ENCODE measurements at places on chromosomes 6 and 20.
A peak's percentile ranks its signal among the peaks of the same experiment; 100 is the strongest.

DNA sequence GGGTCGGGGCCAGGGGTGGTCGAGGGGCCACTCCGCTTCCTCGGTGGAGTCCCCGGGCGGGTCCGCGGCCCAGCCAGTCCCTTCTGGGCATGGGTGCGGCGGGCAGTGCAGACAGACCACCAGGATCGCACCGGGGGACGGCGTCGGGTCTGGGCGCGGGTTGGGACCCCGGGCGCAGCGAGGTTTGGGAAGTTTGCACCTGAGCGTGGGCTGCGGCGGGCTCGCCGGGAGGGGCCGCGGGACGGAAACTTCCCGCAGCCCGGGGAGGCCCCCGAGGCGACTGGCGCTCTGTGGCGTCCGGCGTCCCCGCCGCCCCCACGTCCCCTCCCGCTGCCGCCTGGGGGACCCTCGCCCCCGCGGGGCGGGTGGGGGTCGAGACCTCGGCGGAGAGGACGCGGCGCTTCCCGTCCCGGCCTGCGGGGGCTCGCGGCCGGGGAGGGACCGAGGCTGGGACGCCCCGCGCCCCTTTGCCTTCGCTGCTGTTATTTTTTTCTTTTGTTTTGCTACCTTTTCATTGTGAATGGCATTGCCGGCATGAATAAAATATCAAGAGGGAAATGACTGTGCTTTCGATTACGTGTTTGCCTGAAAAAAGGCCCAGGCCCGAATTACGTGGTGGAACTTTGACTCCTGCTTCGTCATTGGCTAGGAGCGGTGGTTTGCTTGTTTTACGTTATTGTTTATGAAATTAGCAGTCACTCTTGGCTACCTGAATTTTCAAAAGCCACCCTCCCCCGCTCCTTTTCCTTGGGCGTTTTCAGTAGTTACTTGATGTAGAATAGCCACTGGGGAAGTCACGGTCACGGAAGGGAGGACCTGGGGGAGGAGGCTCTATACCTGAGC lies 703 bp downstream of the SNX9 start:
- peak; percentile 84 for DNase-seq

DNA sequence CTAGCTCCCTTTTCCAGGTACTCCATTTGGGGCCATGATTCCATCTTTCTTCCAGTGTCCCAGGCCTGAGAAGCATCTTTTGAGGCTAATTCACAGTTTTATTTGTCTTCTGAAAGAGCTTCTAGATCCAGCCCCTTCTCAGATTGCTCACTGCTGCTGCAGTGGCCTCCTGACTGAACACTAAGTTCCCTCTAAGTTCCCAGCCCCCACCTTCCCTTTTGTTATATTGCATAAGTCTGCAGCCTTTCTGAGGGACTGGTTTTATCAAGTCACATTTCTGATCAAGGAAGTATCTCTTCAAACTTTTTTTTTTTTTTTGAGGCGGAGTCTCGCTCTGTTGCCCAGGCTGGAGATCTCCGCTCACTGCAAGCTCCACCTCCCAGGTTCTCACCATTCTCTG lies 10.7 kb downstream of the MAPRE1 start:
- DNase-seq, result peak; percentile 74

GRCh38 chr6:33414592-33415271 lies 3.2 kb downstream of the CUTA start:
- no peak for DNase-seq

DNA sequence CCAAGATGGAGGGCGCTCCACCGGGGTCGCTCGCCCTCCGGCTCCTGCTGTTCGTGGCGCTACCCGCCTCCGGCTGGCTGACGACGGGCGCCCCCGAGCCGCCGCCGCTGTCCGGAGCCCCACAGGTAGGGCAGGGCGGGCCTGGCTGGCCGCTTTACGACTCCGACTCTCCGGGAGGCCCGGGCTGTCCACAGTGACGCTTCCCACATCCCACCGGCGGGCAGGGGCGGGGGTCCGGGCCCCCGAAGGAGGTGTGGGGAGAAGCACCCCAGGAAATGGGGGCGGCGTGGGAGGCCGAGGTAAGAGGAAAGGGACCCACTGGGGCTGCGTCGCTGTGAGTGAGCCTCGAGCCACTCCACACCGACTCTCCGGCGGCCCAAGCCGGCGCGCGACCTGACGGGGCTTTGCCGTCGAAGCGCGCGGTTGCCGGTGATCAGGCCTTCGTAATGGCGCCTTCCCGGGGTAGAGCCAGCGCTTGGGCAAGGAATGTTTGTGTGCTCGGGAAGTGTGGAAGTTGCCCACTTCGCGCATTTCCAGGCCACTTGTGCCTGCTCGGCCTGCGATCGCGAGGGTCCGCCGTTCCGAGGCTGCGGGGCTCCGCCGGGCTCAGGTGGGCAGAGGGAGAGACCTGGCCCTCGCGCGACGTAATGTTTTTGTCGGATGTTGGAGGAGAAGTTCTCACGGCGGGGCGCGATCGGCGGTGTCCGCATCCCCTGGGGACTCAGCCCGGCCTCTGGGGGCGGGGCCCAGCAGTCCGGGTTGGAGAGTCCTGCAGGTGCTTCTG lies 427 bp downstream of the GINM1 start:
- peak; percentile 36 for DNase-seq

- DNase-seq, result no peak
These were observed 110.9 kb downstream of the GMDS start for GRCh38 chr6:2134554-2134953.

DNA sequence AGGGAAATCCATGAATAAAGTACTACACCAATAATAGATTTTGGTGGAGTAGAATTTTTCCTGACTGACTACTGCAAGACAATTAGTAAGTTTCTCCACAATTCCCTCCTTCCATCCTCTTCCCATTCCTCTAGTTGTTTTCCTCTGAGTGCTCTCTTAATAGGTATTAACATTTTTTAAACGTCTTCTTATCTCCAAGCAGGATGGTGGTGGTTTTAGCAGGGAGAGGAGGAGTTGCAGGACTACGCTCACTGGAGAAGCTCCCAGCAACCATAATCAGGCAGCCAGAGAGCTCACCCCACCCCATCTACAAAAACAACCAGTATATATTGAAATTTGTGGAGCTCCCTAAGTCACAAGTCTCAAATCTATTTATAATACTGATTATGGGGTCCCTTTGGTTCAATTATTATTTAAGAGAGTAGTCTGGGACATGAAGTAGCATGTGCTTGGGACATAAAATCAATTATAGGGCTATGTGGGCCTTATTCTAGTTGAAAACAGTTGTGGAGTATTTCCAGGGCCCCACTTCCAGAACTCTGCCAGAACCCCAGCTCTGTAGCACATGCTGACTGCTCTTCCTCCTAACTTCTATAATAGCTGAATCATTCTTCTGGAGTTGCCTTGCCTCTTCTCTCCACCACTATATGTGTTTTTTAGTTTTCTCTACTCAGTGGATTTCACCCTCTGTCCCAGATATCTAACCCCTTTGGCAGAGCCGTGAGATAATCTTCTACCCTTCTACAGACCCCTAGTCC lies 49.8 kb downstream of the MYB start:
- peak; percentile 12 for DNase-seq

- no peak for DNase-seq
These were observed 159.2 kb downstream of the RPS12 start for GRCh38 chr6:132973514-132973993.

DNA sequence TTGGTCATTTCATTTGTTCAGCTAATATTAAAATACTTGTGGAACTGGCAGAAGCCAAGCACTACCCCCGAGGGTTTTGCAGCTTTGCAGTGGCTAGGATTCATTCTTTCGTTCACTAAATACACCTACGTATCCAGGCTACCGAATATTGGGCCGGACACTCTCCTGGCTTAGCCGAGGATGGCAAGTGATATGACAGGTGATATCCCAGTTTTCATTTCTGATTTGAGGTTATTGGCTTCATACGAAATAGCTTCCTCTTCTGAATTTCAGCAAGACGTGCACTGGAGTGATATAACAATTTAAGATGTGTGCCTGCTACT lies 536 bp upstream of the MTFR2 start:
- DNase-seq, result no peak

DNA sequence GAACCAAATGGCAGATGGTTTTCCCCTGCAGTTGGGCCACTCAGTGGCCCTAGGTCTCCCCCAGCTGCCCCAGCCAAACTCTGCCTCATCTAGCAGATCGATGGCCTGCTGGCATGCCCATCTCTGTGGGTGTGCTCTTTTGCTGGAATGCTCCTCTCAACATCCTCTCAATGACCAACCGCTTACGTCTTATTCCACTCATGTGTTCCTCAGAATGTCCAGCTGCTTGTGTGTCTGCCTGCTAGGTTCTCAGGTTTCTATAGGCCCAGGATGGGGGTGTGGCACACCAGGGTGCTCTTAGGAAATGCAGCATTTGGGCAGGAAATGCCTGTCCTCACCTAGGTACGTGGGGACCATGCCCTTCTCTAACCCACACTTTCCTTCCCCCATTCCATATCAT lies 509.9 kb upstream of the SYNCRIP start:
- no peak for DNase-seq

GRCh38 chr6:13846841-13847240 lies 32.5 kb upstream of the MCUR1 start:
- DNase-seq, result no peak

- no peak for DNase-seq
These were observed 13.1 kb downstream of the C6orf132 start for GRCh38 chr6:42129360-42129676.

GRCh38 chr6:163570579-163571231 lies 156.2 kb downstream of the QKI start:
- DNase-seq, result no peak

DNA sequence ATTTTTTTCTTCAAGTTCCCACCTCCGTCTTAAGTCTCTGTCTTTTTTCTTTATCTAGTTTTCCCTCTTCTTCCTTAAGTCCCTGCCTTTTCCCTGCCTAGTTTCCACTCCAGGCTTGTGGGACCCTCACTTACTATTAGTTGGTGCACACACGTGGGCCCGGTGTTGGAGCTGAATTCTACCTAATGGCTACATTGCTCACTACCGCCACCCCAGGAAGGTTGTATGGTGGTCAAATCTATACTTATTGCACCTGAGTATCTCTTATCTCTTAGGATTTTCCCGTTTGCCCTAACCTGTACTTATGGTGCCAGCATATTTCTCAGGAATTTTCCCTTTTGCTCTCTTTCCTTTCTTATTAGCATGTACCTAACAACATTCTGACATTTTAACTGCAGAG lies 692.8 kb downstream of the EPM2A start:
- DNase-seq, result no peak

DNA sequence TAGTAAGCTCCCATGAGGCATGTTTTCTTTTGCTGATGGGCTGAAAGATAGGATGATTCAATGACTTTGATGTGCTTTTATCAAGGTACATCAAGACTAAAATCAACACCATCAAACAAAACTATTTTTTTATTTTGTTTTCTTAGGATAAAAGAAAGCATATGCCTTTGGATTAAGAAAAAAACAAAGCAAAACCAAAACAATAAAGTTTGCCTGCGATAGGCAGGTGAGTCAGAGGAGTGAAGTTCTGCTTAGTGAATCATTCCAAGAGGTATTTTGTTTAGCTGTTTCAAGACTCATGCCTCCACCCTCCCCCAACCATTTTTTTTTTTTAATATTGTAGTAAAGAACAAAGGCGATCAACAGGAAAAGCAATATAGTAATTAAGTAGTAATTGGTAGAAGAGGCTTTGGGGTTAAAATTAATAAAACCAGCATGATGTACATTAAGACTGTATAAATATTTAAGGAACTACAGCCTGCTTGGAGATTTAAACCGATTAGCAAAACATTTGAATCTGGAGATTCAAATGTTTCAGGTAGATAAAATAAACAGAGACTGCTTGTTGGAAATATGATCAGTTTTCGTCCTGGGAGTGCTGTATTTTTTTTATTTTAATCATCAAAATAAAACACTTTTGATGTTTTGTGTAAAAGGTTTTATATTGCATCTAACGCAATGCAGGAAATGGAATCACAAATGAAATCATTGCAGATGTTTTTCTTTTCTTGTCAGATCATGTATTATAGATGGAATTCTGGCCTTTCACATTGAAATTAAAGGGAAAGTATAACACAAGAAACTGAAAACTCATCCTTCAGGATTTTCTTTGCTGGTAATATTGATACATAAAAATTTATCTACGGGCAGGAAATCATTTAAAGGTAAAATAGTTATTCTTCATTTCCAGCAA lies 482.3 kb upstream of the MANEA start:
- DNase-seq, result peak; percentile 50

- no peak for DNase-seq
These were observed 483.8 kb upstream of the JARID2 start for GRCh38 chr6:14762077-14762476.

DNA sequence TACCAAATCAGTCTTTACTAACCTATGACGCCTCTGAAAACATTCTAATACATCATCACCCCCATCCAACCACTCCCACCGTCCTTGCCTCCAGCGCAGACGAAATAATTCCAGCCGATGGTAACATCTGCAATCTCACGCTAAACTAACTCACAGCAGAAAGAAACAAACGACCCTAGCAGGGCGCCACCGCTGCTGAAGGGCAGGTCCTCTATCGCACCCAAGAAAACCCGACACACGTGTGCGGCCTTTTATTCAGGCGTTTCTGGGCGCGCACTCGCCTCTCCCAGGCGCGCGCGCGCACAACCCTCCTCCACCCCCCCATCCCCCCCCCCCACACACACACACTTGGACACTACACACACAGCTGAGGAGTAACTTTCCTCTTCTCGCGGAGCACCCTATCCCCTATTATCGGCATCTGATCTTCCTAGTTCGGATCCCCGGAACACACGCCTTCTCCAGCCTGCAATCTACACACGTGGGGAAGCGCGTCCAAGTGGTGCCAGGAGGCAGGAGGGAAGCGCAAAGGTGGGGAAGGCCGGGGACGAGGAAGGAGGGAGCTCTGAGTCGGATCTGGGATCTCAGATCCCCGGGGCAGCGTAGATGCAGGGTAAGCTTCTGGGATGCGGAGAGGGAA lies 1.4 kb downstream of the GFOD1 start:
- peak; percentile 43 for DNase-seq

DNA sequence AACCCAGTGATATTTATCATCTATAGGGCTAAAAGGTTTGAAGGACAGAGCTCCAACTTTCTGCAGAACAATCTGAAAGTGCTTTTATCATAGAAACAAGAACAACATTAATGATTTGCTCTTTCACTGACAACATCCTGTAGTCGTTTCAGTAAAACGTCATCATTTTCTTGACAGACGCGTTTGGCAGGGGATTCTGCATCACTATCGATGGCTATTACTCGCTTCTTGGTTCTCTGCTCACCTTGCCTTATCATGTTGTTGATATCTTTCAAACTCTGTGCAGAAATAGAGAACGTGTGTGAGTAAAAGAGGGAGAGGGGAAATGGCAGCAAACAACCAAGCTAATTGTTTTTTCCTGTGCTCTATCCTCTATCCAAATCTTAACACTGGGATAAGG lies 47.1 kb upstream of the SAMHD1 start:
- DNase-seq, result no peak

DNA sequence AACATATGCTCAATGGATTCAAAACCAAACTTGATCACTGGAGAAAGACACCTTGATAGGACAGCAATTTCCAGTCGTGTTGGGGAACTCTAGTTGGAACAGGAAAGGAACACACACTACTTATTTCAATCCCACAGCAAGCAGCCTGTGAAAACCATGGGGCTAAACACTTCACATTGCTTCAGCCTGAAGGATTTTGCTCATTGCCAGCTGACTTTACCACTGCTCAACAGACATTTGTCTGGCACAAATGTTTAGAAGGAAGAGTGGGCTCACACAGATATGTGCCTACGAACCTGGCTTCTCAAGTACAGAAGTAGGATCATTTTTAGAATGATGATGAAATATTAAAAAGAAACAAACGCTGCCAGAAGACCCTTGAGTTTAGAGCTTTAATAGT lies 598.1 kb downstream of the PHF3 start:
- DNase-seq, result no peak

- DNase-seq, result no peak
These were observed 3.9 kb downstream of the STXBP5 start for GRCh38 chr6:147207837-147208754.

- DNase-seq, result no peak
These were observed 24.9 kb downstream of the SAYSD1 start for GRCh38 chr6:39090036-39090435.
